ENCODE measurements at places on chromosomes 11 and 22.

- DNase-seq, result no peak
These were observed 50.8 kb downstream of the FLRT1 start for GRCh38 chr11:64086258-64087123.

DNA sequence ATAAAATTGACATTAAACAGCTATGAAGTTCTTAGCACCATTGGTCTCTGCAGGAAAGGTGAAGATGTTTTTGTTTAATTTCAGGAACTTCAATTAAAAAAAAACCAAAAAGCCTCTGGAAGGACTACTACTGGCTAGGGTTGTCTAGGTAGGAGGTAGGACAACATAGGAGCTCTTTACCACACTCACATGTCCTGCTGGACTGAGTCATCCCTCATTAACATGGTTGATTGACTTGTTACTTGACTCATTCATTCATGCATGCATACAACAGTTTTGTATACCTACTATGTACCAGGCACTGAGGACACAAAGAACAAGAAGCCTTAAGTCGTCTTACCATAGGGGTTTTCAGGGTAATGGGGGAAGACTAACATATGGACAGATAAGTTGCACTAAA lies 216.9 kb upstream of the ARHGAP20 start:
- DNase-seq, result no peak

- no peak for DNase-seq
These were observed 45.5 kb upstream of the CRYBB3 start for GRCh38 chr22:25153961-25154666.

DNA sequence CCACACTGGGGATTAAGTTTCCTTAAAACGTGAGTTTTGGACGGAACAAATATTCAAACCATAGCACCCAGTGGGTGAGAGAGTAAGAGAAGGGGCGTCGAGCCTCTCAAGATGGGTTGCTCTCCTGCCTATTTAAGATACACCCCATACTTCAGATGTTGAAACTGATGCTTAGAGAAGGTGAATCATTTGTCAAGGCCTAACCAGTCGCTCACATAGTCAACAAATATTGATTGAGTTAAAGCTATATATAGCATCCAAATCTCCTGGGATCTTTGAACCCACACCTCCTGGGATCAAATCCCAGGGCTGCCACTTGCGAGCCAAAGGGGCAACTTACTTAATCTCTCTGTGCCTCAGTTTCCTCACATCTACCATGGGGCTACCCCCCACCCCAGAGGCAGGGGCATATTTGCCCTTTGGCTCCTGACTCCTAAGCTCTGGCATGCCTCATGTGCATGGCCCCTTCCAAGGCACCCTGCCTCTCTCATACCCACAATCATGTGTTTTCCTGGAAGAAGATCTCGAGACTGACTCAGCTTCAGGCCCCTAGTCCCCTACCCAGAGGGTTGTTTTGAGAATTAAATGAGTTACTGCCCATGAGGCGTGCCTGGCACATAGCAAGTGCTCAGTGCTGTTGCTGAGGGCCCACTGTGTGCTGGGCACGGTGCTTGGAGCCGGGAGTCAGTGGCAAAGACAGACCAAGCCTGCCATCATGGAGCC lies 19.0 kb upstream of the PDGFB start:
- no peak for DNase-seq

GRCh38 chr11:1232883-1233321 lies 10.0 kb downstream of the MUC5B start:
- DNase-seq, result no peak

DNA sequence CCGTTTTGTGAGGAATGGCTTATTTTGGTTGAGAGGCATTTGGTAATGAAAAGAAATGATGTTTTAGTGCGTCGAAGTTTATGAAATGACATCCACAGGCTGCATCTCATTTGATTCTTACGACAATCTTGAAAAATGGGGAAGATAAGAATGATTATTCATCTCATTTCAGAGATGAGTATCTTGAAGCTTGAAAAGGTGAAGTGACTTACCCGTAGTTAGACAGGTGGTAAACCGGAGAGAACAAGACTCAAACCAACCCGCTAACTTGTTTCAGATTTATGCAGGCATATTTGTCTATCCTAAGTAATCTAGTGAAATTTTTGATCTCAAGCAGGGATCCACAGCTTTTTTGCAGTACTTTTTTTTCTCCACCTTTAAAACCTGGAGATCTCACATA lies 9.1 kb upstream of the SORL1-AS1 start:
- no peak for DNase-seq

DNA sequence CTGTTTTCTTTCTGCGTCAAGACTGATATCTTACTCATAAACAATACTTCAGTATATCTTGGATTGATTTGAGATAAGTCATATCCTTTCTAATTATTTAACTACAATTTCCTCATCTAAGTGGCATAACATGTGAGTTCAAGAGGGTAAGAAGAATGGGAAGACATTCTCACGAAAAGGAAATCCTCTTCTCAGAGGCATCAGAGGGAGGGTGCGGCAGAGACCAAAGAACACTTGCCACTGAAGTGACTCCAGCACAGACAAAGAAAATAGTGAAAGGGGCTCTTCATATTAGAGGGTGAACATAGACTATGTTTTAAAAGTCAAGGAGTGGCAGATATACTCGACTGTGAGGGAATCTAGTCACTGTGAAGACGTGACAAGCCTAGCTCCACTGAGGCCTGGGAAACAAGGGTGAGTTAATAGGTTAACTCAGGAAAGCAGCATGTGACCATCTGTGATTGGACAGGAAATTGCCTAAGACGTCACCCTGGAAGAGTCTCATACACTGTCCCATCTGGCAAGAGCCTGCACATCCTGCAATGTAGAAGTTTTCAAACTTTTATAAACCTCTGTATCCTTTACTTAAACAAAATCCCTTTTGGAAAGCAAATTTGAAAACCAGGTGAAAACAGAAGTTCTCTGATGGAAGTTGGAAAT lies 1.9 kb upstream of the MMP1 start:
- peak; percentile 29 for DNase-seq

DNA sequence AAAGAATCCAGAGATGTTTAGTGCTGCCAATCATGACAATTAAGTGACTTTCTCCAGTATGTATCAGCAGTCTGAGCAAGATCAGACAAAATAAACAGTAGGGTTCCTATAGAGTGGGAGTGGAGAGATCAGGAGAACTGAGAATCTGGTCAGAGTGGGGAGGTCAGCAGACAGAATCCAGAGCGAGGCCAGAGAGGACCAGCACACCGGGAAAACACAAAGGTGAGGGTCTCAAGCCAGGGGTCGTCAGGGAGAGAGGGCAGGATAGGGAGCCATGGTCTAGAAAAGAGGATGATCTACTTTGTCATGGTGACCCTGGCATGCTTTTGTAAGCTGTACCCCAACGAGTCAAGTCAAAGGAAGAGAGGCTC lies 39.2 kb downstream of the MAPK1 start:
- DNase-seq, result no peak

DNA sequence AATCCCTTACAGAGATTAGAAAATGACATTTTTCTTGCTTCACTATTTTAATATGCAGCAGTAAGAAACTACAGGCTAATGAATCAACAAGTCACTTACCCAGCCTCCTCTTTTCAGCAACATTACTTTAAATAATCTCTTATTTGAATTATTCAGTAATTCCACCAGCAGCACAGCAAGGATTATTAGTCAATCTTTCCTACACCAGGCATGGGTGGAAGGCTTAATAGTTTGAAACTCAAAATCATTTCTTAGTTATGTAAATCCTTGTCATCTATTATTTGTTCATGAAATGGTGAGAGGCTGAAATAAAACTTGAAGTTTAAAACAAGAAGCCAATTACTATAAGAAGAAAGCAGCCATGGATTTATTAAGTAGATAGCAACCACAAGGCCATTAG lies 530.5 kb downstream of the KCNA4 start:
- DNase-seq, result no peak

DNA sequence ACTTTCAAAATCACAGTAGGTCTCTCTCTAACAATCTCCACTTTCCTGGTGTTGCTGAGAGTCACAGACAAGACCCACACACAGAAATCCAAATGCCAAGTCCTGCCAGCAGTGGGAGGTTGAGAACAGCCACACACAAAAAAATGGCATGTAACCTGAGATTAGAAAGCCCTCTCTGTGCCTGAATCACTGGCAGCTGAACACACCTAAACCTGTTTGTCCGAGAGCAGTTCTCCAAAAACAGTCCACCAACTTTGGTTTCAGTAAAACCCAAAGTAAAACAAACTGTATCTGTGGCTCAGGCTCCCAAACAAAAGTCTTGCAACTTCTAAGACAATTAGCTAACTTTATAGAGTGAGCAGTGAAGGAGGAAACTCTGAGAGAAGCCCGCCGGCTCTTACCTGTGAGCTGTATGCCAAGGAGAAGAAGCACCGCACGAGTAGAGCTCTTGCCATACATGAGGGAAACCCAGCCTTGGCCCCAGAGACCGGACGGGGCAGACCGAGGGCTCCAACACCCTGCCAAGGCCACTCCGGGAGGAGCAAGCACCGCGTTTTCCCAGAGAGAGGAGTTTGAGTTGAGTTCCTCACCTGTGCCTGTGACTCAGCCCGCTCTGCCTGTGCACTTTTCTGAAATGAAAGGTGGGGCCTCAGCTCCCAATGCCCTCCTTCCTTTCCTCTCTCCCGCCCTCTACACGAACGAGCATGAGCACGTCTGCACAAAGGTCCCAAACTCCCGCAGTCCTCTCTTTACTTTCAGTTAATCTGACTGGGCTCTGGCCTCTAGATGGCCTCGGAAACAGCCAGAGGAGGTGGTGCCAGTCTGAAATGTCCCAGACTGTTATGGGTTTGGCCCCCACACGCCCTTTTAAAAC lies at the start of gene MPZL2:
MPZL2 (minus strand) TSS at position 603 of the 874 bp plus-strand sequence; CDS start at position 459, 144 bp downstream.
- DNase-seq, result no peak

DNA sequence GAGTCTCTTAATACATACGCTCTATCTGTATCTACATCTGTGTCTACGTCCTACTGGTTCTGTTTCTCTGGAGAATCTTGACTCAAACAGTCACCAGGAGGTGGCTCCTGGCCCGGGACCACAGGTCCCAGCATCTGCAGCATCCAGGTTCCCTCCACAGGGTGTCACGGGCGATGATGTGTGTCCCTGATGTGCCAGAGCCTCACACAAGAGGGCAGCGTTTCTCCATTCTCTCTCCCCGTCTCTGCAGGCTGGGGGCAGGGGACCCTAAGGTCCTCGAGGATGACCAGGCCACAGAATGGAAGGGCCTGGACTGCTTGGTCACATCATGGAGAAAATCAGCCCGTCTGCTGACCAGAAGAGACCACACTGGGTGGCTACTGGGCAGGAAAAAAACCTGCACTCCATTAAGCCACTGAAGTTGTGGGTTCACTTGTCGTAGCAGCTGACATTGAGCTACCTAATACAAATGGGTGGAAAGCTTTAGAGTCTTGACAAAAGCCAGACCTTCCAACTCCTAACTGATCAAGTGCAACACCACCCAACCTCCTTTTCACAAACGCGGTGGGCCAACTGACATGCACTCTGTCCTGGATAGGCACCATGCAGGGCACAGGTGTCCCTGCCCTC lies 392.5 kb downstream of the CTTN start:
- no peak for DNase-seq

DNA sequence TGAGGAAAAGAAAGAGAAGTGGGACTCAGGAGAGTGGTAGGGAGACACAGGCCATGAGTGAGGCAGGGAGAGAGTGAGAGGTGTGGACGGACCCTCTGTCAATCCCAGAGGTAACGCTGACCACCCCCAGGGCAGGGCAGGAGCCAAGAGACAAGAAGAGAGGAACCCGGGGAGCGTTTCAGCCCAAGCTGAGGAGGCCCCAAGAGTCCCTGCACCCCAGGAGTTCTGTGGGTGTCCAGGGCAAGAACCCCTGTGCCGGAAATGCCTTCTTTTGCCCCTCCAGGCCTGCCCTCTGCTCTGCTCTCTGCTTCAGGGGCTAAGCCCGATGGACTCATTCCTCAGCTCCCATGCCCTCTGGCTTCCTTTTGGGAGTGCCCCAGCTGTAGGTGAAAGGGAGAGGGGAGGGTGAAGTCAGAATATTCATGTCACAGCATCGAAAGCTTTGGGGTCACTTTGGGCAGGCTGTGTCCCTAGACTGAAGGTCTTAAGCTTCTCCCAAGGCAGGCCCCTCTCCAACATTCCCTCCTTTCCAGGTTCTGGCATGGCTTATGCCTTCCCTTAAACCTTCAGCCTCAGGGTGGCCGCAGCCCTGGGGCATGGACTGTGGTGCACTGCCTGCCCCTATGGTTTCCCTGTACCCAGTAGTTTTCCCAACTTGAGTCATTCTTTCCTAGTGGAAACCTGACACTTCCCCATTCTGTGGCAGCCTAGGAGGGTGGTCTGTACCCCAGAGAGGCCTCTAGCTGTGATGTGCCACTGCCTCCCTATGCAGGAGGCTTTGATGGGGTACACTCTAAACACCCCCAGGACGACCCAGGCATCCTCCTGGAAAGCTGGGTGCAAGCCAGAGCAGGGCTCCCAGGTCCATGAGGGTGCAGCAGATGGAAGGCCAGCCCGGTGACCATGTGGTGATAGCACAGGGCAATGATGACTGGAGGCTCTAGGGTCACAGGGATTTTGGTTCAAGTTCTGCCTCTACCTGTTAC lies 27.1 kb downstream of the MYEOV start:
- DNase-seq, result no peak

- no peak for DNase-seq
These were observed 23.2 kb upstream of the UBASH3B start for GRCh38 chr11:122632181-122632824.

DNA sequence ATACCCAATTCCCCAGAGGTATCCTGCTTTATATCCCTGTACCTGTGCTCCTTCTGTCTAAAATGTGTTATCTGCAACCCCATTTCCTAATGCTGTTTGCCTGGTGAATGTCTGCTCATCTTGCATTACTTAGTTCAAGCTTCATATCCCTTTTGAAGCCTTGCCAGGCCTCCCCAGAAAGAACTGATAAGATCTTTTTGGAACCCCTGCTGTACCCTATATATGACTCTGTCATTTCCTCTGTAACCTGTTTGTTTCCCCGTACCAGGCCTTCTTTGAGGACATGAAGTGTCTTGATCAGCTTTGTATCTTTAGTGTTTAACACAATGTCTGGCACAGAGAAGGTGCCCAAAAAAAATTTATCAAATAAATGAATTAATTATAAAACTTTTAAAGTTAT lies 77.6 kb downstream of the LIF start:
- DNase-seq, result no peak

GRCh38 chr22:33065230-33065629 lies 7.0 kb upstream of the SYN3 start:
- DNase-seq, result no peak

GRCh38 chr11:86869531-86869930 lies 69.2 kb downstream of the PRSS23 start:
- no peak for DNase-seq

DNA sequence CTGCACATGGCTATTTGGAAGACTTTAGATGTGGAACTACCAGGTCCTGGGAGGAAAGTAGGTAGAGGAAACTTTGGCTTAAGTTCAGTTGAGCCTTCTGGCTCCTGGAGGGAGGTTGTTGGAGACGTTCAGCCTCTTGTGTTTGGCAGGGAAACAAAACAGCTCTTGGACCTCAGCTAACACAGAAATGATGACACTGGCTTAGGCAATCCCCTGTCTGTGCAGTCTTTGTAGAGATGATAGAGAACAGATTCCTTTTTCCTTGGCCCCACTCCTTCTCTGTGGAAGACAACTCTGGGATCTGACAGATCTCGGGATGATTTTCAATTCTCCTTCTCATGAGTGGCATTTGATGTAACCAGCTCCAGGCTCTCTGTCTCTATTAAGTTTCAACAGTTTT lies 428.5 kb downstream of the TMEM135 start:
- no peak for DNase-seq

Measured in suppressor macrophage (primary cell).